Epithelial cell of proximal tubule (primary cell): ENCODE measurements at places on chromosomes 3 and 15.

DNA sequence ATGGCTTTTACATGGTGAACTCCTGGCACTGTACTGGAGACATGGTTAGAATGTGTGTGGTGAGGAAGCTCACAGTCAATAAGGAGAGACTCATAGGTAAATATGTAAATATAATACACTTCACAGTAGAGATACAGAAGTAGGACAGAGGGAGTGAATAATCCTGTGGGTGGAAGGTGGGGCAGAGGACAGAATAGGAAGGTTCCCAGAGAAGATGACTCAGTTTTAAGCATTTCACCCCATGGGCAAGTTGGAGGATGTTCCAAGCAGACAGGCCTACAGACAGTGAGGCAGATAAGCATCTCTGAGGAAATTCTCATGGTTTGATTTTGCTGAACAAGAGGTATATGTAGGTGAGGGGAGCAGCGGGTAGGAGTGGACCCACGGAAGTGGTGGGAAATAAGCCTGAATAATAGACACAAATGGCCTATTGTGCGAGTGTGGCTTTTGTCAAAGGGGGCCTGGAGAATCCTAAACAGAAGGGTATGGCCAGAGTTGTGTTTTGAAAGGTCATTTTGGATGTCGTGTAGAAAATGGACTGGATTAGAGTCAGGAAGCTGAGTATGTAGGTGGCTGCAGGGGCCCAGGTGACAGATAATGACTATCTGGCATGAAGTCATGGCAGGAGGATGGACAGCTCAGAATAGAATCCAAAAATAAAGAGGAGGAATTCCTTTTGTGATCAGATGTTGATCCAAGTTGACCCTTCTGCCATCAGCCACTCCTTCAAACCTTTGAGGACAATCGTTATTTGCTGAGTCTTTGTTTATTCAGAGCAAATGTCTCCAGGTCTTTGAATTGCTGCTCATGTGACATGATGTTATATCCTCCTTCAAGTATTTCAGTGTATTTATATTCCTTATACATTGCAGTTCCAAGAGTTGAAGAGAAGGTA lies 97.3 kb upstream of the THRB start:
- DNase-seq, result no peak

- no peak for DNase-seq
These were observed 407.1 kb upstream of the MCTP2 start for GRCh38 chr15:93823971-93824913.

DNA sequence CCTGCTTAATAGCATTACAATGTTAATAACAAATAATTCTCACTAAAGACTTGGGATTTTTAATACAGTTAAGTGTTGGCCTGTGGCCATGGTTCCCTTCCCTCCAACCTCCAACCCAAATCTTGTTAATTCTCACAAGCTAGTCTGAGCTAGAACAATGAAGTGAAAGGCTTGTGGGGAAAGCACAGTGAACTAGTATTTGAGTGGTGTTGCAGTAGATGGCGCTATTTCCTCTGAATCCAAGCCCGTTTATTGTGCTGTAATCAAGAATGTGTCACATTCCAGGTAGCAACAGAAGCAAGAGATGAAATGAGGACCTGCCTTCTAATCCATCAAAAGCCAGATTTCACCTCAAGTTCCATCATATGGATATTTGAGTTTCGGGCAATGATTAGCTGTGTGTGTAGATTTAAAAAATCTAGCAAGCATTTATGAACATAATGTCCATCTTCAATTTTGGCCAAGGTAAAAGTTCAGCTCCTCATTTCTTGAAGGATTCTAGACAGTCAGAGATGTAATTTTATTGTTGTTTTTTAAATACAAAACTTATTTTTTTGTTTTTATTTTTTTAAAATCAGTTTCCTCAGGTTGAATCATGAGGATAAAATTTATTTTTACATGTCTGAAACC lies 160.7 kb downstream of the SQOR start:
- DNase-seq, result peak; percentile 63

DNA sequence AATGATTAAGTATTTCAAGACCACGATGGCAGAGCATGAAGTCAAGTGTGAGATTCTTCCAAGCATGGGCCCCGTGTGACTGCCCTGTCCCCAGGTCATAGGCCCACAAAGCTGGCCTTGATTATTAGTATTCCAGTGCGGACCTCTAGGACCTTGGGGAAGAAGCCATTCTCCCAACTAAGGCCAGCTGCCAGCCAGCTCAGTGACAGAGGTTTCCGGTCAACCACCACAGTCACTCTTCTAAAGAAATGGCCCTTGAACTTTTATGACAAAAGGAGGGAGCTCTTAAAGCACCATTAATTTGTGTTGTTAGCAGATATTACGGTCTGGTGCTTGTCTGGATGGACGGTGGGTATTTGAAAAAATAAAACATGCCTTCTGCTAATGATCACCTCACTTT lies 28.0 kb downstream of the FAM3D start:
- DNase-seq, result no peak

- DNase-seq, result no peak
These were observed 33.5 kb downstream of the FAM98B start for GRCh38 chr15:38487378-38487777.

- no peak for DNase-seq
These were observed 2.0 kb upstream of the HYAL2 start for GRCh38 chr3:50324351-50325112.

- DNase-seq, result peak; percentile 68
These were observed 10.0 kb downstream of the EIF2B5 start for GRCh38 chr3:184145111-184145524.

- no peak for DNase-seq
These were observed 200.4 kb downstream of the CDIN1 start for GRCh38 chr15:36779744-36780408.

DNA sequence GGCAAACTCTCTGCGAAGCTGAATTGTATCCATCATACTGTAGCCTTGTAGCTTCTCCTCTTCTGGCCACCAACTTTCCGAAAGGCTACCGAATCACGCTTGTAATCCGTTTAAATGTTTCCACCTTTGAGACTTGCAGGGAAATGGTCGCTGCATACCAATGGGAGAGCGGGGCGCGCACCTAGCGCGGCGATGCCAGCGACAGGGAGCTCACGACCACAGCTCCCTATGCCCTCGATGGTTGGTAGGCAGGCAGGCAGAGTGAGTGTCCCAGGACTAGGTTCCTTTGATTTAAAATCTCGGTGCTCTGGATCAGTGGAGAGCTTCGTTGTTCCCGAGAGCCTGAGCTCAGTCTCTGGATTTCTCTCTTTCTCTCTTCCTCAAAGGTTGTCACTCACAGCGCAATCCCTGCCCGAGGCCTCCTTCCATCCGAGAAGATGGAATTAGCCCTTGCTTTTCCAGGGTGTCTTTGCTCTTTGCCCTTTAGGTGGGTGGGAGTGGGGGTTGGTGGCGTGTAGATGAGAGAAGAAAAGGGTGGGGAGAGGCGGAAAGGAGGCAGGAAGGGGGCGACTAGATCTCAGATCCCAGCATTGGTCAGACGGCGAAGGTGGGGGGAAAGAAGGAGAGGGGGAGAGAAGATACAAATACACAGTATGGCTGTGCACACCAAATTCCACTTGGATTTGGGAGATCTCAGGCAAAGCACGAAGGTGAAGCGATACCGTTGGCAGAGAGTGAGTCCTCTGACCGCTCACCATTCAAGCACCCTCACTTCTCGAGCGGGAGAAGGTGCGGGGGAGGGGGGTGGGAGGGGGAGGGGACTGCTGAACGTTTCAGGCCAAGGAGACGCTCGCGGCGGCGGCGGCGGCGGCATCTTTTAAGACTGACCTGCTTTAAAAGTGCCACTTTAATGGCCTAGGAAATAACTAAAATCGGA lies at the start of gene SLITRK3:
TSS of gene SLITRK3 (minus strand) at position 745 of the 937 bp plus-strand sequence. CDS start 5,554 bp downstream, outside the sequence.
- no peak for DNase-seq

GRCh38 chr15:56919031-56919608 lies 676 bp downstream of the TCF12 start:
- DNase-seq, result no peak

DNA sequence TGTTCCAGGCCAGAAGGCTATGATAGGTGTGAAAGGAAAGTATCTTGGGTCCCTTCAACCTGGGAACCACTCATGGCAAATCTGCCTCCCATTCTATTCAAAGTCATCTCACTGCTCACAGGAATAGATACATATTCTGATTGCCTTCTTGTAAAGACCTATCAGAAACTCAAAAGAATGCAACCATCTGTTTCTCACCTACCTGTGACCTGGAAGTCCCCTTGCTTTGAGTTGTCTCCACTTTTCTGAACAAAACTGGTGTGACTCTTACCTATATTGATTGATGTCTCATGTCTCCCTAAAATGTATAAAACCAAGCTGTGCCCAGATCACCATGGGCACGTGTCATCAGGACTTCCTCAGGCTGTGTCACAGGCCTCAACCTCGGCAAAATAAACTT lies 1149.3 kb downstream of the NSUN3 start:
- DNase-seq, result no peak

GRCh38 chr3:38578081-38578475 lies 71.4 kb downstream of the SCN5A start:
- DNase-seq, result no peak

GRCh38 chr3:170942011-170942410 lies 33.6 kb upstream of the EIF5A2 start:
- DNase-seq, result no peak

GRCh38 chr15:94383706-94384105 lies 152.3 kb downstream of the MCTP2 start:
- DNase-seq, result no peak

GRCh38 chr15:63374686-63375520 lies 6.7 kb downstream of the CA12 start:
- DNase-seq, result no peak

GRCh38 chr3:181279239-181279565 lies 289.7 kb upstream of the DNAJC19 start:
- no peak for DNase-seq

- DNase-seq, result no peak
These were observed 4.7 kb upstream of the FAM240A start for GRCh38 chr3:46607603-46608028.

- no peak for DNase-seq
These were observed 400.4 kb upstream of the THBS1 start for GRCh38 chr15:39180483-39180933.

- no peak for DNase-seq
These were observed 32.4 kb upstream of the SLC6A11 start for GRCh38 chr3:10783360-10784351.

GRCh38 chr3:8846176-8846575 lies 76.8 kb upstream of the OXTR start:
- no peak for DNase-seq

DNA sequence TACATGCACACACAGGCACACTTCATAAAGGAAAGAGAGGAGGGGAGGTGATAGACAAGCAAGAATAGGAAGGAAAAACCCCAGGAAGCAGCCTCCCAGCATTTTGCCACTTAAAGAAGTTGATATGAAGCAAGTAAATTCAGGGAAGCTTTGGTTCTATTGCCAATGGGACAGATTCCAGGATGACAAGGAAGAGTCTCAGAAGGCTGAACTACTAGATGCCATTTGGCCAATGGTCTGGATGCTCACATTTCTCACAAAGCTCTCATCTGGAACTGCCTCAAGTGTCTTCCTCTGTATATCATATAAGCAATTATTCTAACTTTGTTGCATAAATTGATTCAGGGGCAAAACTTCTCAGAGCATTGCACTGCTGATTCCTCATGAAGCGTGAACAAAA lies 78.8 kb upstream of the STRIT1 start:
- DNase-seq, result no peak

GRCh38 chr3:17915341-17915740 lies 172.9 kb upstream of the TBC1D5 start:
- DNase-seq, result no peak

DNA sequence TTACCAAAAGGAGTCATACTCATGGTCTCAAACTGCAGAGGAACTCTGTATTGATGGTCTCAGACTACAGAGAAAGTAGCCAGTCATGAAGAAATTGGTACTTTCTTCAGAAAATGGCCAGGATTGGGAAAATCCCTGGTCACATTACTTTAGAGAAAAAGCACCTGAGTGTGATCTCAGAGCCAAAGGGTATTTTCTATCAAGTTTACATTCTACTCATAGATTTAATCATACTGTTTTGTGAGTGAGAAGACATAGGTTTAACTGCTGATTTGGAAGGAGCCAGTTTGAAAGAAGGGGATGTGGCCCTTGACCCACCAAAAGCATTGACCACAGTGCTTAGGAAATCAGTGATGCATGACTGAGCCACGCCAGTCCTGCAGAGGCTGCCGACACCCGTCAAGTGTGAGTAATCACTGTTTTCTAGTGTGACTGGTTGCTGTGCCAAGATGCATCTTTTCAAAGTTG lies 203.6 kb downstream of the AKAP13 start:
- no peak for DNase-seq

DNA sequence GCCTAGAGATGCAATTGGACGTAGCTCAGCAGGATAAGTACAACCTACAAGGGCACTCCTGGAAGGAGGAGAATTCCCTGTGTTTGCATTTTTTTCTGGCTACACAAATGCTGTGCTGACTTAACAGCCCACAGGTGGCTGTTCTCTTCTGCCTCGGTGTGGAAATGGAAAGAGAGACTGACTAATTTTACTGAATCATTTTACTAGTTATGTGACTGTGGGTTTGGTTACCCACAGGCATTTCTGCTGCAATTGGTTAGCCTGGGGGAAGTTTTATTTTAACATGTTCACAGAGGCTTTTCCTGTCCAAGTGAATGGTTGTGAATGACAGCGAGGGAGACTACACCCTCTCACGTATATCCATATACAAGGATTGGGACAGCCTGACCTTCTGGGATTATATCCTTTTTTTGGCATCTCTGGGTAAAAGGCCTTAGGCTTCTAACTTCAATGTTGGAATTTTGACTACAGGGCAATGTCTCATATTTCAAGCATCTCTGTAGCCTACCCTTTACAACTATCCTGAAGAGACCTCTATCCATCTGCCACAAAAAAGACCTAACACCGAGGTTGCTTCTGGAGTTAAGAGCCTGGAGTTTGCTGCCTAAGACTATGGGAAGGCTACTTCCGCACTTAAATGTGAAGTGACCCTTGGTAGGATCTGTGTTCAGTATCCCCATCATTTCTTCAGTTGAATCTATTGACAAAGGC lies 67.2 kb upstream of the TP63 start:
- DNase-seq, result peak; percentile 63

DNA sequence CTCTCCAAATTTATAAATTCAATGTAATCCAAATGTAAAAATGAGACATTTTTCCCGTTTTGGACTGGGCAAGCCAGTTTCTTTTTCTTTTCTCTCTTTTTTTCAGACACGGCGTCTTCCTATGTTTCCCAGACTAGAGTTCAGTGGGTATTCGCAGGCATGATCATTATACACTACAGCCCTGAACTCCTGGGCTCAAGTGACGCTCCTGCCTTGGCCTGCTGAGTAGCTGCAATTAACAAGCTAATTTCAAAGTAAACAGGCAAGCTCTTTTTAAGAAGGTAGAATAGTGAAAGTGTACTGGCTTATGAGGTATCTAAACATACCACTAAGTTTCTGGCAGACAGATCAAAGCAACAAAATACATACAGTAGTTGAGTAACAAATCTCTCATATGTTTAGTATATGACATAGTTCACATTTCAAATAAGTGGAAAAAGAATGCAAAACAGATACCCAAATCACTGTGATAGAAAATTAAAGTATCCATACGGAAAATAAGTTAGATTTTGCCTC lies 13.5 kb downstream of the HIGD1A start:
- no peak for DNase-seq

- no peak for DNase-seq
These were observed 6.4 kb upstream of the SACM1L start for GRCh38 chr3:45682786-45683185.

GRCh38 chr15:80775338-80775737 lies 3.8 kb upstream of the CEMIP start:
- no peak for DNase-seq
